ENCODE measurements at places on chromosomes 16 and 17.

- no peak for DNase-seq
Measured at GRCh38 chr17:67594115-67594880, 123.4 kb upstream of the NOL11 start.

- DNase-seq: no peak
Measured at GRCh38 chr16:56637814-56638750, at the start of gene MT1A. TSS of gene MT1A (plus strand) at chr16:56638666. CDS start at chr16:56638739, 73 bp downstream.

DNA sequence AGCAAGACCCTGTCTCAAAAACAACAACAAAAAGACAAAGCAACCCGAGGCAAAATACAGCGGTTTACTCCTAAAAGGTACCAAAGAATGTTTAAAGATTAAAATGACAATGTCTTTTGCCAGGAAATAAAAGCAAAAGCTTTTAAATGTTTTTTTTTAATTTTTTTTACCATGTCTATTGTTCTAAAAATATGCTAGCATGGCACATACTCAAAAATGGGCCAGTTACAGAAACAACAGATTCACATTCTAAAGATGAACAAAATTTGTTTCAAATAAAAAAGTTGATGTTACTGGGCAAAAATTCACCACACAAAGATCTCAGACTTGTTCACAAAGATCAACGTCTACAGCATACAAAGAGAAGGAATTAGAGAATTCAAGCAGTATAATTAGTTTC lies 41.1 kb downstream of the CACNG1 start:
- no peak for DNase-seq

DNA sequence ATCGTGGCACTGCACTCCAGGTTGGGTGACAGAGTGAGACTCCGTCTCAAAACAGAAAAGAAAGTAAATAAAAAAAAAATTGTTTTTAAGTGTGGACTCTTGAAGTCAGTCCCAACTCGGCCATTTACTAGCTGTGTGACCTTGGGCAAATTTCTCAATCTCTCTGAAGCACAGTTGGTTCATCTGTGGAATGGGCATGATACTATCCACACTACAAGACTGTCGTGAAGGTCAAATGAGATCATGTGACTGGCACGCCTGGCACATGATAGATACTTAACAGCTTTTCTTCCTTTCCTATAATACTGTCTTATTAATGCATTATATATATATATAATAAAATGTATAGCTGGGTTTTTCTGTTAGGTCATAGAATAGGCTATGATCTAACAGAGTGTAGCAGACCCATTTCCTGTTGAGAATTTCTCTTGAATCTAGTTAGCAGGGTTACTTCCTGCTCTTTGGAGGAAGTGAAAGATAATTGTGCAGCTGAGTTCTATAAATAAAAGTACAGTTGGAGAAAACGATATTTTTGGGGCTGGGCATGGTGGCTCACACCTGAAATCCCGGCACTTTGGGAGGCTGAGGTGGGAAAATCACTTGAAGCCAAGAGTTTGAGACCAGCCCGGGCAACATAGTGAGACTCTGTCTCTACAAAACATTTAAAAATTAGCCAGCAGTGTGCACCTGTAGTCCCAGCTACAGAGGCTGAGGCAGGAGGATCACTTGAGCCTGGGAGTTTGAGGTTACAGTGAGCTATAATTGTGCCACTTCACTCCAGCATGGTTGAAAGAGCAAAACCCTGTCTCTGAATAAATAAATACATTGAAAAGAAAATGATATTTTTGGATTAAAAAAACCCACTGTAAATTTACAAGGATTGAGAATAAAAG lies 7.3 kb downstream of the MILR1 start:
- peak; percentile 45 for DNase-seq

- DNase-seq: no peak
Measured at GRCh38 chr16:675884-676564, 553 bp downstream of the RHBDL1 start.

DNA sequence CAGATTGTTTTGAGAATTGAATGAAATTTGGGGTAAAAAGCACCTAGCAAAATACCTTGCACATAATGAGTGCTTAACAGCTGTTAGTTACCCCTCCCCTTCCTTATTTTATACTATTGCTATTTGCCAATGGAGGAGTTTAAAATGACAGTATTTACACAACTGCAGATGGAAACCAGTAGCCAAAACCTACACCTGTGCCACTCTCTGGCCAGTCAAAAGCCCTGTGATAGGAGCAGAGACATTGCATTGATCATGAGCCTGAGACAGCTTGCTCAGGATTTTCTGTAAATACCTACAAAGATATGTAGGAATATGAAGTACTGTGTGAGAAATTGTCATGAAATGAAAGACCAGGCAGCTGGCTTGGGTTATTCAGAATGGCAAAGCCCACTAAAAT lies 115.3 kb upstream of the HLF start:
- no peak for DNase-seq

DNA sequence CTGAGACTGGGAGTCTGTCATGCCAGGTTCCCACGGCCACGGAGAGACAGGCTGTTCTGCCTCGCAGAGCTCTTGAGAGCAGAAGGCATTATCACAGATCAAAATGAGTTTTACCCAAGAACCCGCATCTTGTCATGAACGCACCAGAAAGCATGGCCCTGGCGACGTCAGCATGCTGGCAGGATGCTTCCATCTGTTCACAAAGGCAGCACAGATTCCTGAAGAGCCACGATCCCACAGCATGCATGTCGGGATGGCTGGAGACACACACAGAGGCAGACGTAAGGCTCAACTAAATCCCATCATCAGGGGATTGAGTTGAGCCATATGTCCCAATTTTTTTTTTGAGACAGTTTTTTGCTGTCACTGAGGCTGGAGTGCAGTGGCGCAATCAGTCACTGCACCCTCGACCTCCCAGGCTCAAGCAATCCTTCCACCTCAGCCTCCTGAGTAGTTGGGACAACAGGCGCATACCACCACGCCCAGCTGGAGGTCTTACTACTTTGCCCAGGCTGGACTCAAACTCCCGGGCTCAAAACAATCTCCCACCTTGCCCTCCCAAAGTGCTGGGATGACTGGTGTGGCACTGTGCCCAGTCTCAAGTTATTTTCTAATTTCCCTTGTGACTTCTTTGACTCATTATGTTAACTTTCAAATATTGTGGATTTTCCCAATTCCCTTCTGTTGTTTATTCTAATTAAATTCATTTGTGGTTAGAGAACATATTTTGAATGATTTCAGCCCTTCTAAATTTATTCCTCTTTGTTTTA lies 11.1 kb downstream of the FANCA start:
- DNase-seq: no peak

DNA sequence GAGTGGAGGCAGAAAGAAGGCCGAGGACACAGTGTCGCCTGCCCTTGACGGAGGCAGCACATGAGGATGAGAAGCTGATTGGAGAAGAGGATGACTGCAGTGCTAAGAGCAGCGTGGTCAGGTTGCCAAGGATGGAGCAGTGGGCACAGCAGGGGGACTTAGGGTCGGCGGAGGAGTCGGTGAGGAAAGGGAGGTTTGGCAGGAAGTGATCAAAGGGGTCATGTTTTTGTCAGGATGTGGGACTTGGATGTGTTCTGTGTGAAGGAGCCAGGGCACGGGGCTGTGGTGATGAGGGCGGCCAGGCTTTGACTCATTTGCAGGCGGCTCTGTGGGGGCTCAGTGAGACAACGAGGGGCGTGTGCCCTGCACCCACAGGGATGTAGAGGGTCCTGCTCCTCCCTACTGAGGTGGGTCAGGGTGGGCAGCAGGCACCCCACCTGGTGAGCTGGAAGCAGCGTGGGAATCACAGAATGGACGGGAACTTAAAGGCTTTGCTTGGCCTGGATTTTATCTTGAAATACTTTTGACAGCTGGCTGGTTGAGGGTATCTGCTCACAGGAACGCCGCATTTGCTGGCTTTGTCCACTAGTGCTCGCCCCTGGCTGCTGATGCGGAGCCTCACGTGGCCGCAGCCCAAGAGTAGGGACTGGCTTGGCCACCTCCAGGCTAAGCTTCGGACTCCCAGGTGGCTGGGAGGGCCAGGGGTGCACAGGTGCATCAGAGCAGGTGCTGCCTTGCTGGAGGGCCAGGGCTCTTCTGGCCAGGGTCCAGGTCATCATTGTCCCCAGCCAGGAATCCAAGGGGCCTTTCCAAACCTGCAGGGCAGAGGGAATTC lies 6.0 kb downstream of the MPG start:
- no peak for DNase-seq

- no peak for DNase-seq
Measured at GRCh38 chr16:48433116-48433849, 48.1 kb upstream of the SIAH1 start.

DNA sequence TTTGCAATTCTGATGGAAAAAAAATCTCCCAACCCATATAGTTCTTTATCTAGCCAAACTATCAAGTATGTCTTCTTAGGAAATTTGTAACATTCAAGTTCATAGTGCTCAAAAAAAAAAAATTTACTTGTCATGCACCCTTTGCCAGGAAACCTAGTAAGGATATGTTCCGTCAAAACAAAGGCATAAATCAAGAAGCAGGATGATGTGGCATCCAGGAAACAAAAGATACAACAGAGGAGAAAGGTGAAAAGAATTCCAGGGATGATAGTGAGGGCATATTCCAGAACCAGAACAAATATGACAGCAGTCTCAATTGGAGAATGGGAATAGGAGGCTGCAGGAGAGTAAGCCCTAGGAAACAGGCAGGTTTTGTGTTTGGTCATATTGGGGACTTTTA lies 104.6 kb downstream of the SPAG9 start:
- DNase-seq: no peak

DNA sequence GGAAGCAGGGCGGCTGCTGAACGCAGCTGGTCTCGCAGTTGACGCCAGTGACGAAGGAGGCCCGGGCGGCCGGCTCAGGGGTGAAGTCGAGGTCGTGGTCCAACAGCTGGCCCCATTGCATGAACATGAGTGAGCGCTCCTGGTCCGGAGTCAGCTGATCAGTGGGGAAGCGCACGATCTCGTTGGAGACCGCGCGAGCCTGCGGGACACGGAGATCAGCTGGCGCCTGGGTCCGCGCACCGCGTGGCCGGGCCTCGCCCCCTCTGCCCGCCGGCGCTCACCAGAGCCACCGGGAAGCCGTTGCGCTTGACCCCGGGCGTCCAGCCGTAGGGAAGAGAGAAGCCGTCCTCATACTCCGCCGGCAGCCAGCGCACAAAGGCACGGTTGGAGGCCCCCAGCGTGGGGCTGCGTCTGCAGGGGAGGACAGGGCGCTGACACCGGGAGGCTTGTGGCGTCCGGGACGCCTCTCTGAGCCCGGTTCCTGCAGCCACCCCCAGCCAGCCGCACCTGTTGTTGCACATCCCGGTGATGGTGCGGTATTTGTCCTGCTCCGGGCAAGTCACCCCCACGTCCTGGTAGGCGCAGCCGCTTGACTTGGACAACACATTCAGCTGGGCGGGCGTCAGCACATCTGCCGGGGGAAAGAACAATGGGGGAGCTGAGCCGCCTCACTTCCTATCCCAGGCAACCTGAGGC lies 1.6 kb downstream of the MPO start:
- no peak for DNase-seq

GRCh38 chr17:64938290-64938689 lies 19.0 kb upstream of the LRRC37A3 start:
- no peak for DNase-seq

DNA sequence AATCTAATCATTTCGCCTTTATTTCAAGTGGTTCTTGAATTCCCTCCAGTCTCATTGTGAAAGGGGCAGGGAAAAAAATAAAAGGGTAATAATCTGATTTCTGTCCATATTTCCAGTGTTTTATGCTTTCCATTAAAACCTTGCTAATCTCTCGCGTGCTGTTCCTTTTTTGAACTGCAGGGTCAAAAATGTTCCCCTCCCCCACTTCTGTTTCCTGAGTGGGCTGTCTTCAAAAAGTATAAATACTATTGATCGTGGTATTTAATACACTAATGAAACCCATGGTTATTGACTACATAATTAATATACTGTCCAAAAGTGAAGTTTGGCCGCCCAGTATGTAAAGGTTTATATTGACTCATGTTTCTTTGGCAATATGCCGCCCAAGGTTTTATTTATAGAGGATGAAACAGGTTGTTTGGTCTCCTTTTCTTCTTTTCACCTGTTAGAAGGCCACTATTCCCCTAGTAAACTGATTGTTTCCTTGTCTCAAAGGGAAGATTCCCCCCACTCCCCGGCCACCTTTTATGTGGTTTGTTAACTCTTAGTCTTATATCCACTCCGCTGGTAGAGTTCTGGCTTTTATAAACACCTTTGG lies 69.7 kb downstream of the RPA1 start:
- no peak for DNase-seq

DNA sequence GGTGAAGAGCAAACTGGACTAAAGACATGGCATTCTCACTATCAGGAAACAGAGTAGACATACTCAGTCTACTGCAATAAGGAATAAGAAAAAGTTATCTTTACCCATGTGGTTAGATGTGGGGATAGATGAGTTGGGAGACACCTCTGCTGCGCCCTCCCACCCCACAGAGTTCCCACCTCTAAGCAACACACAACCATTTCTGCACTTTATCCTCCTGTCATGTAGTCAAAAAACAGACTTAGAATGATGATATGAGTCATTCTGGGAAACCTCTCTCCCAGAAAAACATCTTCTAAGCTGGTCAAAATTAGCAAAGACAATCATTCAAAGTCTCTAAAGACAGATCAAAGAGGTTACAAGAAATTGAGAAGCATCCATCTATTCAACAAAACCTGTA lies 94.9 kb downstream of the CACNG1 start:
- DNase-seq: no peak

- no peak for DNase-seq
Measured at GRCh38 chr16:70664325-70665112, 18.2 kb downstream of the IL34 start.

DNA sequence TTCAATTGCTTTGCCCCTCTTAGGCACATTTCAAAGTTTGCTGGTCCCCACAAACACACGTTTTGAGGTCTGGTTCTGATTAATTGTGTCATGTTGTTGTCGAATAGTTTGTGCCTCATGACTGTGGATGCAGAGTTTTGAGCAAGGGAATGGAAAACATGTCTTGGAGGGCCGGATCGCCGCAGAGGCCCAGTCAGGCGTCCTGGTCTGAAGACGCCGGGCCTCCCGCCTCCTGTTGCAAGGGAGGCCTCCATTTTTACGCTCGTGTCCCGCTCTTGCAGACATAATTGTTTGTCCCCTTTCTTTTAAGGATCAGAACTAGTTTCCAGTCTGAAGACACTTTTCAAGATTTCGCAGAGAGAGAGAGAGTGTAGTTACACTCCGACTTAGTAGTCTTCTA lies 3.2 kb downstream of the NTN1 start:
- no peak for DNase-seq

DNA sequence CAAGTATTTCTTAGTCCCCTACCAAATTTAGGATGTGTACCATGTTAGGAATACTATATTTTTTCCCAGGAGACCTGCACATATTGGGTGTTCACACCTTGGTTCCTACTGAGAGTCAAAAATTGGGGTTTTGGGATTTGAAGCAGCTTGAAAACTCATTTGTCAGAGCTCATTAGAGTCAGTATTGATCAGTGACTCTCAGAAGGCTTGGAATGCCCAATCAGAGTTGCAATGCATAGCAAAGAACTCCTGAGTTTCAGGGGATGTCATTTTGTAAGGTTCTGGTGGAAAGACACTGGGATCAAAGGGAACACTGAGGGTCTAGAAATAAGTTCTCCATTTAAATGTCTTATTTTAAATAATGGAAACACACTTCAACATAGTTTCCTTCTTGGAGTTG lies 5.1 kb downstream of the HLF start:
- DNase-seq: no peak

GRCh38 chr17:81273698-81274470 lies 21.2 kb downstream of the SLC38A10 start:
- no peak for DNase-seq

GRCh38 chr16:87535457-87535854 lies 42.6 kb upstream of the ZCCHC14 start:
- DNase-seq: no peak

GRCh38 chr17:28975646-28976045 lies 24.3 kb upstream of the PHF12 start:
- no peak for DNase-seq

- DNase-seq: no peak
Measured at GRCh38 chr16:30490210-30490609, 17.7 kb downstream of the ITGAL start.

GRCh38 chr17:54982399-54982798 lies 13.8 kb downstream of the STXBP4 start:
- DNase-seq: no peak

Measured in CD4-positive, alpha-beta T cell treated with Interleukin-4 for 4 hours (primary cell).